ENCODE measurements at places on chromosomes 12 and 14. TPM values are rescaled to one million over a fixed set of nuclear protein-coding genes. Genes with fewer than 3 reads are reported as not detected.

GRCh38 chr12:58079806-58080205 is 138.4 kb downstream of the ATP23 start:
- no peaks in the 10 kb centered on the region for H3K27me3 ChIP-seq
- H3K36me3 ChIP-seq: no peaks in the 10 kb centered on the region
- DNase-seq: no peak
- no peak overlapping the region for H3K27ac ChIP-seq

DNA sequence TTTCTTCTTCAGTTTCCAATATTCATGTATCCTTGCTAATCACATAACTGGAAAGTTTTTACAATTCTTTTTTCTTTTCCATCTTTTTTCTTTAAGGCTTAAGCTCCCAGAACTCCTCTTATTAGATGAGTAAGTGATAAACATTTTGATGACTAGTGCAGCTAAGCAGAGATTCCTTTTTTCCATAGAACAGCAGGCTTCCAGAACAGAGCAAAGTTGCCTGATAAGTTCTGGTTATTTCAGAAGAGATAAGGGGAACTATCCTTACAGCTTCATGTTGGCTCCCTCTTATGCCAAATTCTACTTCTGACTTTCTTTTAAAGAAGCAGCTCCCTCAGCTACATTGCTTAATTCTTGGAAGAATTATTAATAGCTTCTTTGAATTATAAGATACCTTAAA is 194.7 kb upstream of the FAR2 start:
- H3K27ac ChIP-seq: no peak overlapping the region
- DNase-seq: no peak
- no peaks in the 10 kb centered on the region for H3K27me3 ChIP-seq
- H3K4me3 ChIP-seq: no peak overlapping the region
- no peaks in the 10 kb centered on the region for H3K36me3 ChIP-seq

- no peaks in the 10 kb centered on the region for H3K27me3 ChIP-seq
- no peak overlapping the region for H3K4me3 ChIP-seq
- DNase-seq: peak; percentile 88
- H3K4me1 ChIP-seq: peaks cover 17% of the 10 kb centered on the region
- H3K27ac ChIP-seq: peak overlapping the region; percentile 82
Observed at GRCh38 chr14:75542588-75543091, 20.4 kb downstream of the BATF start.

GRCh38 chr14:61147381-61147821 is 133.7 kb downstream of the TMEM30B start:
- H3K36me3 ChIP-seq: no peaks in the 10 kb centered on the region
- H3K4me3 ChIP-seq: no peak overlapping the region
- H3K4me1 ChIP-seq: peaks cover 27% of the 10 kb centered on the region
- DNase-seq: no peak

GRCh38 chr14:94354638-94355185 is 31.6 kb upstream of the SERPINA6 start:
- no peaks in the 10 kb centered on the region for H3K27me3 ChIP-seq
- no peak overlapping the region for H3K27ac ChIP-seq
- H3K36me3 ChIP-seq: no peaks in the 10 kb centered on the region
- DNase-seq: no peak
- peaks cover 7% of the 10 kb centered on the region for H3K4me1 ChIP-seq
- H3K4me3 ChIP-seq: no peak overlapping the region

GRCh38 chr14:63204407-63205043 is at the start of gene RHOJ:
Gene RHOJ, plus strand, starts transcription at chr14:63204443. Its CDS starts 427 bp downstream, at chr14:63204870.
- H3K27me3 ChIP-seq: no peaks in the 10 kb centered on the region
- H3K4me3 ChIP-seq: peak within 1 kb of the TSS; percentile 47
- H3K36me3 ChIP-seq: no peaks in the 10 kb centered on the region
- H3K27ac ChIP-seq: peak within 1 kb of the TSS; percentile 75

GRCh38 chr12:49916129-49916919 is 12.6 kb upstream of the FAIM2 start:
- no peak overlapping the region for H3K4me3 ChIP-seq
- no peaks in the 10 kb centered on the region for H3K4me1 ChIP-seq
- DNase-seq: peak; percentile 31
- no peaks in the 10 kb centered on the region for H3K27me3 ChIP-seq

- H3K4me1 ChIP-seq: peaks cover 17% of the 10 kb centered on the region
- no peak overlapping the region for H3K27ac ChIP-seq
- H3K36me3 ChIP-seq: no peaks in the 10 kb centered on the region
- H3K27me3 ChIP-seq: no peaks in the 10 kb centered on the region
- DNase-seq: no peak
Observed at GRCh38 chr14:34465069-34465859, 3.2 kb upstream of the SPTSSA start.

DNA sequence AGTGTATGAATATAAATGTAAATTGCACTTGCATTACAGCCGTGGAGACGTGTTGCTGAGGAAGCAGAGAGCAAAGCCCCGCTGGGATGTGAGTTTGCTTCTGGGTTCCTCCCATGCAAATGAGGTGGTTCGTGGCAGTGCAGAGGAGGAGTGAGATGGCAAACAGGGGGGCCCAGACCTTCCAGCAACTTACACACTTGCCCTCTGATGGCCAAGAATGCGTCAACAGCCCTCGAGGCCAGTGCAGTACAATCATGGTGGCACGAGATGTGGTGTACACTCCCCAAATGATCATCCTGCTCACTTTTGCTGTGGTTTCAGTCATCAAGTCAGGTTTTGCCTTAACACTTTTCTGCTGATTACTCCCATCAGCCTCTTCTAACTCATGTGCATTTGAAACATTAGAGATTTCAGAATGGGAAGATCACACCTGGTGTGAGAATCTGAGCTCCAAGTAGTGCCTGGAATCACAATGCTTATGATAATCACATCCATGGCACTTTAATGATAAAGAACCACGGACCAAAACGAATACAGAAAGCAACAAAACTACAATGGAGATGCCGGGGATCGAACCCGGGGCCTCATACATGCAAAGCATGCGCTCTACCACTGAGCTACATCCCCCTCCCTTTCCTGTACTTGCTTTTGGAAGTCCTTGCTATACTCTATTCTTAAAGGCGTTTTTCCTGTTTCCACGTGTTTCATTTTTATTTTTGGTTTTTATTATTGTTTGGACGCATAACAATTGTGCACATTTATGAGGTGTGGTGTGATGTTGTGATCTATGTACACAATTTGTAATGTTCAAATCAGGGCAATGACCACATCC is 7.0 kb upstream of the UBC start:
- no peaks in the 10 kb centered on the region for H3K27me3 ChIP-seq
- DNase-seq: peak; percentile 66
- H3K27ac ChIP-seq: peak overlapping the region; percentile 100

DNA sequence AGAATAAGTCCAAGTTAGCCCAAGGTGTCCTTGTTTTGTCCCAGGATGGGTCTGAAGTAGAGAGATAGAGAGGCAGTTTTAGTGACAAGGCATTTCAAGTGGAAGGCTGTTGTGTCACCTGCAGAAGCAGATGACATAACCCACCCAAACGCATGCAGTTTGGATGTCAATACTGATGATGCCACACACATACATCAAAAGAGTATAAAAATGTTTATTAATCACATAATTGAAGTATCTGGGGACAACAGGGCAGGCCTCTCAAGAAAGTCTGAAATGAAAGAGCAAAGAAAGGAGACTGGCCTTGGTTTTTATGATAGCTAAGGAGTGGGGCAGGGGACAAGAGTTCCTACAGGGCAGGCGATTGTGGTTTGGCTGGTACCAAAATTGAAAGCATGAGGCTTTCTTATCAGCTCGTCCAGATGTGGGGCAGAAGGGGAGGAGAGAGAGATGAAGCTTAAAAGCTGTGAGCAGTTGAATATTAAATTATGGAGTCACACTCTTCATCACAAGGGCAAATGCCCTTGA is 78.4 kb upstream of the TSPAN8 start:
- H3K27ac ChIP-seq: no peak overlapping the region
- H3K36me3 ChIP-seq: no peaks in the 10 kb centered on the region
- no peak for DNase-seq
- no peak overlapping the region for H3K4me3 ChIP-seq

GRCh38 chr12:115470977-115471376 is 787.0 kb upstream of the TBX3 start:
- H3K4me3 ChIP-seq: no peak overlapping the region
- DNase-seq: no peak
- no peaks in the 10 kb centered on the region for H3K27me3 ChIP-seq

GRCh38 chr12:6643569-6644256 is 3.5 kb downstream of the ACRBP start:
- H3K36me3 ChIP-seq: peaks cover 5% of the 10 kb centered on the region
- no peaks in the 10 kb centered on the region for H3K27me3 ChIP-seq
- H3K4me3 ChIP-seq: no peak overlapping the region
- H3K27ac ChIP-seq: no peak overlapping the region
- DNase-seq: no peak

DNA sequence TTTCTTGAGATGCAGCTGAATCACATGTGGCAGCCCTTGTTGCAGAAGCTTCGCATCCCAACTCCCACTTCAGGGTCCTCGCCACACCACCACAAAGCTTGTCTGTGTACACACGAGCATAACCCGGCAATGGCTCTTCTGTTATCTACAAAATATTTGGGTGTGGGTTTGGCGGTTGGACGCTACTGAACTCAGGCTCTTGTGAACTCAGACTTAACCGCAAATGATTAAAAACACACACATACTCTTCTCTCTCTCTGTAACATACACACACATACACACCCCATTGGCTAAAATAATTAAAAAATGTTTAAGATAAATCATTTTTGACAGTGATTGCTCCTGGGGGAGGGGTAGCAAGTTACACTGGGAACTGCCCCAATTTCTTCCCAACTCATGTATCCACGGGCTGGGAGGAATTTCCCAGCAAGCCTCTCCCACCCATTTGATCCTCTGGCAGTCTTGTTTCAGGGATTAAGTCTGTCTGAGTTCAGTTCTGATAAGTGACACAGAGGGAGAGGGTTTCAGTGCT is 63.7 kb upstream of the MANSC4 start:
- H3K27me3 ChIP-seq: no peaks in the 10 kb centered on the region
- H3K36me3 ChIP-seq: no peaks in the 10 kb centered on the region
- DNase-seq: no peak
- no peak overlapping the region for H3K27ac ChIP-seq

DNA sequence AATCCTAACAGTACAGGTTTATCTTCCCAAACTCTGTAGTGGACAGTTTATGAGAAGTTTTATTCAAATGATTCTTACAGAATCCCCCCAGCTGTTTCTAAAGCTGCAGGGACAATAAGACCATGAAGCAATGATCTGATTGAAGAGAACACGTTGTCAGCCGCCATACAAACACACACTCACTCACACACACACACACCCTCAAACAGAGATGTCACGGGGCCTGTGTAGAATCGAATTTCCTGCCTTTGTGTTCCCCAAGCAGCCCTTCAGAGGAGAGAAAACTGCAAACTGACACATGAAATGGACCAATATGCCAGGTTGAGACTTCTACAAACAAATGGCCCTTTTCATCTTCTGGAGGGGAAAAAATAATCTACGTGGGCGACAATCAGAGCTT is 80.5 kb upstream of the TBX3 start:
- no peak for DNase-seq
- no peak overlapping the region for H3K27ac ChIP-seq
- no peak overlapping the region for H3K4me3 ChIP-seq
- no peaks in the 10 kb centered on the region for H3K36me3 ChIP-seq
- H3K27me3 ChIP-seq: no peaks in the 10 kb centered on the region
- H3K4me1 ChIP-seq: no peaks in the 10 kb centered on the region

DNA sequence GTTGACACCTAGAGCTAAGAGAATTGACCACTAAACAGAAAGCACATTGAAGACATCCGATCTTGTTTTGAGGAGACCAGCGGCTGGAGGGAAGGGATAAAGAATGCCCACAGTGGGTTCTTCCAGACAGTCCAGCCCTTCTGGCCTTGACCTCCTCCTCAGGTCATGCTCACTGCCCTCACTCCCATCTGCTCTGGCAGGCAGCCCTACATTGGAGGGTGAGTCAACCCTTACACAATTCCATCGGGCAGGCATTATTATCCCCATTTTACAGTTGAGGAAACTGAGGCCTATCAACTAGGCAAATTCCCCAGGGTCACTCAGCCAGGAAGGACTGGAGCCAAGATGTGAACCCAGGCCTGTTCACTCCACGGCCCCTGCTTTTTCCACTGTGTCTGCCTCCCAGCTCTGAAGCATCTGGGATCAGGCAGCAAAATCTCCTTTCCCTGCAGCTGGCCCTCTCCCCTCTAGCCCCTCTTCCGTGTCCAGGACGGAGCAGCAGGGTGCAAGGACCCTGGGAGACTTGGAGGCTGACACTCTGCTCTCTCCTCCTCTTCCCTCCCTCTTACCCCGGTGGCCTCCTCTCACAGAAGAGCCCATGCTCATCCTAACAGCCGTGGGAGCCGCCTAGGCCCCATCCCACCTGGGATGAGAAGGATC is 5.3 kb downstream of the SCNN1A start:
- H3K36me3 ChIP-seq: no peaks in the 10 kb centered on the region
- no peak overlapping the region for H3K4me3 ChIP-seq
- peaks cover 68% of the 10 kb centered on the region for H3K4me1 ChIP-seq
- no peak for DNase-seq
- peak overlapping the region; percentile 82 for H3K27ac ChIP-seq

GRCh38 chr14:61080591-61081010 is 99.6 kb downstream of the SLC38A6 start:
- no peaks in the 10 kb centered on the region for H3K27me3 ChIP-seq
- H3K4me1 ChIP-seq: peaks cover 2% of the 10 kb centered on the region
- no peak for DNase-seq
- H3K36me3 ChIP-seq: no peaks in the 10 kb centered on the region
- no peak overlapping the region for H3K4me3 ChIP-seq
- H3K27ac ChIP-seq: no peak overlapping the region

DNA sequence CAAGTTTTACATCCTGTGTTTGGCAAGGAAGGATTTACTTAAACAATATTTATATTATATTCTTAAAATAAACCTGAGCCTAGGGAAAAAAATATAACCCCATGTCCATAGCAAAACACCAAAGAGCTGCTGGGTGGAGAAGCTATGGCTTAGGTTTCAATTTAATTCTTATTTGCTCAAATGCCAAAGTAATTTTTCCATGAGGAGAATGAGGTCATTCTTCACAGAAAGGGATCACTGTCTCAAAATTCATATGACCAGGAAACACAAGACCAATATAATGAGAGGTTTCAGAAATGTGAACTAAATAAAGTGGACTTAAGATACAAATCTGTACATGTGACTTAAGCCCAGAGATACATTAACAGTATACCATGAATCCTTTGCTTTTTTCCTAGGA is 195.0 kb downstream of the PHLDA1 start:
- no peaks in the 10 kb centered on the region for H3K27me3 ChIP-seq
- H3K27ac ChIP-seq: no peak overlapping the region
- H3K4me1 ChIP-seq: no peaks in the 10 kb centered on the region
- DNase-seq: no peak

GRCh38 chr14:60348211-60348610 is 99.2 kb downstream of the PPM1A start:
- H3K4me3 ChIP-seq: no peak overlapping the region
- no peaks in the 10 kb centered on the region for H3K36me3 ChIP-seq
- peaks cover 6% of the 10 kb centered on the region for H3K4me1 ChIP-seq
- DNase-seq: no peak
- H3K27ac ChIP-seq: no peak overlapping the region

- H3K36me3 ChIP-seq: peaks cover 32% of the 10 kb centered on the region
- no peak overlapping the region for H3K27ac ChIP-seq
- no peak overlapping the region for H3K4me3 ChIP-seq
- peaks cover 4% of the 10 kb centered on the region for H3K4me1 ChIP-seq
Observed at GRCh38 chr14:75667099-75667765, 6.2 kb downstream of the TTLL5 start.

Gene IL31
- total RNA-seq: not detected

Gene RNASE3
- total RNA-seq: not detected

Gene FGF23
- not detected for total RNA-seq

Gene TAS2R42
- total RNA-seq: not detected

Gene ERBB3
- total RNA-seq: 172 TPM

Gene GUCY2C
- total RNA-seq: 0.11 TPM

Gene PTPRO
- 0.26 TPM for total RNA-seq

Gene SLC8A3
- not detected for total RNA-seq

Gene AQP6
- total RNA-seq: not detected

Gene CACNA2D4
- 1.4 TPM for total RNA-seq

Gene TMEM229B
- total RNA-seq: 3.3 TPM

Gene DNAI7
- 1.2 TPM for total RNA-seq

Measured in suprapubic skin (tissue), 4 donors.